ENCODE measurements at places on chromosomes 12 and 14.

- no peak for DNase-seq
Observed at GRCh38 chr12:128513831-128514230, 246.9 kb downstream of the TMEM132C start.

DNA sequence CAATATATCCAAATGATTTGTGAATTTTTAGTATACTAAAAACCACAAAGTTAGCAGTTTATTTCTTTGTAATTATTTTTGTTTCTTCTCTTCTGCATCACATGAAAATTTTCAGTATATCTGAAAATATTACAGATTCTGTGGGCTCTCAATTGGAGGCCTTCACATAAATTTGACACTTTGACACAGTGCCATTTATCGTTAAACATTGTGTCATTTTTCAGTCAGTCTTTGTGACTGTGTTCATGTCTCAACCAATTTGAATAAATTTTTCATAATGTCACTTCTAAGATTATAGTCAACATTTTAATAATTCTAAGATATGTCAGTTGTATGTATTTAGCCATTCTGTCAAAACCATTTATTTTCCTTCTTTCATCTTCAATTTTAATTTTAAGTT is 1303.0 kb downstream of the LRFN5 start:
- DNase-seq: no peak

- peak; percentile 29 for DNase-seq
Observed at GRCh38 chr12:26369588-26369987, 174.2 kb downstream of the SSPN start.

- DNase-seq: no peak
Observed at GRCh38 chr12:9258676-9259075, 50.5 kb upstream of the PZP start.

- DNase-seq: no peak
Observed at GRCh38 chr14:65585216-65585615, 172.7 kb downstream of the FUT8 start.

DNA sequence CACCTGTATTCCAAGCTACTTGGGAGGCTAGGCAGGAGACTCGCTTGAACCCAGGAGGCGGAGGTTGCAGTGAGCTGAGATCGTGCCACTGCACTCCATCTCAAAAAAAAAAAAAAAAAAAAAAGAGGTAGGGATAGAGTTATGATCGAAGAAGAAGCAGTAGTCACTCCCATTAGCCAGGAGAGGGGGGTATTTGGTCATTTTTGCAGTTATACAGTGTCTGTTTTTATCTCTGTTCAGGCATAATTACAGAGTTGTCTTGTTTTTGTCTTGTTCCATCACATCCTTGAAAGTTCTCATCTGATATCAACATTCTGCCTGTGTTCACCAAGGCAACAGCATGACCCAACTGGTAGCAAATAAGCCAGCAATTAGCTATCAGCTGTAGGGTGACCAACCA is 98.5 kb upstream of the TMPO start:
- DNase-seq: no peak

- DNase-seq: no peak
Observed at GRCh38 chr12:23066095-23066494, 441.1 kb downstream of the ETNK1 start.

DNA sequence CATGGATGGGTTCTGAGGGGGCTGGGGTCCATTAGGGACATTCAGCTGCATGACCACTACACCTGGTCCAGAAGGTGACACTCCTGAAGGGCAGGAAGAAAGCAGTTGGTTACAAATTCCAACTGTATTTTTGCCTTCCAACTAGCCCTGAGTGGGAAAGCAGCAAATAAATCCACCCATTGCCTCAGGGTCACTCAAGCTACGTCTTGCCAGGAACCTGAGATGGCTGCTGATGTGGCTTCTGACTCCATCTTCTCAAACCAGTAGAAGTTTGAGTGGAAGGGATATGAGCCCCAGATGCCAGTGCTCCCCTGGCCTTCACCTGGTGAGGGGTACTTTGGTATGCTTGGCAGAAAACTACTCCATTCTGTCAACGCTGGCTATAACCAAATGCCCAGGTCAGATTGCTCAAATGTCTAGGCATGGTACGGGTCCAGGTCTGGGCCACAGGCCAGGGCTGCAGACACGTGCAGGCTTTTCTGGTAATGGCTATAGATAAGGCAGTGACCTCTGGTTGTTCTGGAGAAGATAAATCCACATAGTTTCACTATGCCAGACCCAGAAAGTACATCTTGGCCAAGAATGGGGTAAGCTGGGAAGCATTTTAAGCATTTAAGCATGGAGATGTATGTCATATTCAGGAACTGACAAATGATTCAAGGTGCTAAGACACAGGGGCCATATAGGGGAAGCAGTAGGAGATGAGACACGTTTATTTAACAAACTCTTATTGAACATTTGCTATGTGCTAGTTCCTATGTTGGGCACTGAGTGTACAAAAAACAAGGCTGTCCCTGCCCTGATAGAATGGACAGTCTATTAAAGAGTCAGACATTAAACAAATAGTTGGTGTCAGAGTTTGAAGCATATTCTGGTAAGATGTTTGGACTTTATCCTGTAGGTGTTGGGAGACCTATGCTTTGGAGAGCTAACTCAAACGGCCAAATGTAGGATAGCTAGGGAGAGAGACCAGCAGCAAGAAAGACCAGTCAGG is 8.3 kb upstream of the STAC3 start:
- DNase-seq: no peak

DNA sequence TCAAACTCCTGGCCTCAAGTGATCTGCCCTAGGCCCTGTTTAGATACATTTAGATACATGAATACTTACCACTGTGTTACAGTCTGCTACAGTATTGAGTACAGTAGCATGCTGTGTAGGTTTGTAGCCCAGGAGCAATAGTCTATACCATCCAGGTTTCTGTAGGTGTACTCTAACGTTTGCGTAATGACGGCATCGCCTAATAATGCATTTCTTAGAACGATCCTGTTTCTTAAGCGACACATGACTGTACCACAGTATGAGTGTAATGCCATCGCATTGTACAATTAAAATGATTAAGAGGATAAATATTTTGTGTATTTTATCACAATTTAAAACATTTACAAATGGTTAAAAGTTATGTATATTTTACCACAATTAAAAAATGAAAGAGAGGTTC is 18.9 kb downstream of the TMEM120B start:
- no peak for DNase-seq

- DNase-seq: no peak
Observed at GRCh38 chr12:49937639-49938300, 12.8 kb upstream of the AQP2 start.

GRCh38 chr12:8822298-8822697 is at the start of gene A2ML1:
Gene A2ML1 (plus strand): TSS chr12:8822621. CDS start chr12:8822652, 31 bp downstream.
- no peak for DNase-seq

DNA sequence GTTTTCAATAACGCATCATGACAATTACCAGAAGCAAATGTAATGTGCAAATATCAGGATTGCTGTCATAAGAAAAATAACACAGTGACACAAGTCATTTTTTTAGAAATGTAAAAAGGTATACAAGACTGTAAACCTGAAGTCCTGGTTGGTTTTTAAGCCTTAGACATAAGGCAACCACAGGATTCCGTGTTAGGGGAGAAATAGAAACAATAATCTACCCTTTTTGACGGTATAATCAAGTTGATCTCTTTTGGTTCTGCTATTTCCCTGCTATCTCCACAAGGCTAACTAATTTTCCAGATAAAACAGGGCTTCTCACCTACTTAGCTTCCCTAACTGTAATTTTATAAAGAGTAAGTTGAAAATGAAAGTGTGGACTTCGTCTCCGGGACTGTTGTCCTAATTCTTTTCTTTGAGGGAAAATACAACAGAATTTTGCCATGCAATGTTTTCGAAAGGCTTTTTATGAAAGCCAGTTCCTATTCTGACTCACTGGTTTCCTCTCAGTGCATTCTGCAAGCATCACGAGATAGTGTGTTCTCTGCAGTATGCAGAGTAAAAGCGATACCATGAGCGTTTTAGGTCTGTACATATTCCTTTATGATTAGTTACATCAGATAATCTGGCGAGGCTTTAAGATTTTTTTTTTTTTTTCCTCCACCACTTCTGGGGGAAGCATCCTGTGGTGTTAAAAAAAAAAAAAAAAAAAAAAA is 10.6 kb downstream of the MYO1H start:
- peak; percentile 53 for DNase-seq

DNA sequence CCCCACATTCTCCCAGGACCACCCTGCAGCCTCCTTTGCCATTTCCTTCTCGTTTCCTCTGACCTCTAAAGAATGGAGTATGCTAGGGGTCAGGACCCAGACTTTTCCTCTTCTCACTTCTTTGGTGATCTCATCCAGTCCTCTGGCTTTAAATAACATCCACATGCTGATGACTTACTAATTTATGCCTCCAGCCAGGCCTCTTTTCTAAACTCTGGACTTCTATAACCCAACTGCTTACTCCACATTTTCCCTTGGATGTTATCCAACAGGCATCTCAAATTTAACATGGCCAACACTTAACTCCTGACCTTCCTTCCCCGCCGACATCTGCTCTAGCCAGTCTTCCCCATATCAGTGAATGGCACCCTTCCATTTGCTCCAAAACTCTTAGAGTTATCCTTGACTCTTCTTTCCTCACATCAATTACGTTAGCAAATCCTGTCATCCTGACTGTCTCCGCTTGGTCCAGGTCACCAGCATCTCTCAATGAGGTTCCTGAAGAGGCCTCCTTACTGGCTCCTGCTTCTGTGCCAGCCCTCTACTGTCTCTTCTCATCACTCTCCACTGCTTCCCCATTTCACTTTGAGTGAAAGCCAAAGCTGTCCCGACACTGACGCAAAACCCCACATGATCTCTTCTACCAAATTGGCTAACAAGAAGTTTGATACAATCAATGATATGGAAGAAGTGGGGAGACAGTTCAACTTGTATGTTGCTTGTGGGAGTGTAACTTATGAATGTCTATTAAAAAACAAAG is 42.7 kb downstream of the TMBIM6 start:
- DNase-seq: peak; percentile 27
